Subcutaneous adipose tissue (tissue), 4 donors: ENCODE measurements at places on chromosomes 11 and 22. TPM values are rescaled to one million over a fixed set of nuclear protein-coding genes. Genes with fewer than 3 reads are reported as not detected.

The SLN gene
- total RNA-seq = not detected

The OR5P2 gene
- total RNA-seq = not detected

The CRACR2B gene
- total RNA-seq = 13.9 TPM

The HPX gene
- total RNA-seq = 2.4 TPM

The THRSP gene
- 106 TPM for total RNA-seq

The GNG3 gene
- total RNA-seq = 0.88 TPM

The GAS2L1 gene
- total RNA-seq = 11.5 TPM
